Renal cortex interstitium (tissue), 15 donors: ENCODE measurements at places on chromosomes 2 and 18. TPM values are rescaled to one million over a fixed set of nuclear protein-coding genes. Genes with fewer than 3 reads are reported as not detected.

MALL gene
- 13.5 TPM for polyA plus RNA-seq

PDCD1 gene
- 0.27 TPM for polyA plus RNA-seq

GAD1 gene
- polyA plus RNA-seq = 0.66 TPM

- DNase-seq = no peak
Observed at GRCh38 chr2:128421861-128422311, 103.2 kb upstream of the HS6ST1 start.

GRCh38 chr2:234382131-234382530, 114.8 kb downstream of the ARL4C start:
- no peak for DNase-seq

- DNase-seq = no peak
Observed at GRCh38 chr2:207833251-207833751, 63.6 kb upstream of the FZD5 start.
